ENCODE measurements at places on chromosomes 6 and 20. TPM values are rescaled to one million over a fixed set of nuclear protein-coding genes. Genes with fewer than 3 reads are reported as not detected.

TAF8 gene
- 26.0 TPM for total RNA-seq

ADAM33 gene
- total RNA-seq = 234 TPM

SLC4A11 gene
- 1.6 TPM for total RNA-seq

MOG gene
- total RNA-seq = not detected

GZF1 gene
- total RNA-seq = 54.8 TPM

ECI2 gene
- 84.7 TPM for total RNA-seq

NRSN1 gene
- not detected for total RNA-seq

ADGRB3 gene
- 4.4 TPM for total RNA-seq

RNF5 gene
- total RNA-seq = 73.0 TPM

DDX27 gene
- total RNA-seq = 17.3 TPM

DACT2 gene
- total RNA-seq = not detected

Data from ascending aorta (tissue), 2 donors.